Mesothelial cell of epicardium (in vitro differentiated cells): ENCODE measurements at places on chromosomes 1 and 21. TPM values are rescaled to one million over a fixed set of nuclear protein-coding genes. Genes with fewer than 3 reads are reported as not detected.

DNA sequence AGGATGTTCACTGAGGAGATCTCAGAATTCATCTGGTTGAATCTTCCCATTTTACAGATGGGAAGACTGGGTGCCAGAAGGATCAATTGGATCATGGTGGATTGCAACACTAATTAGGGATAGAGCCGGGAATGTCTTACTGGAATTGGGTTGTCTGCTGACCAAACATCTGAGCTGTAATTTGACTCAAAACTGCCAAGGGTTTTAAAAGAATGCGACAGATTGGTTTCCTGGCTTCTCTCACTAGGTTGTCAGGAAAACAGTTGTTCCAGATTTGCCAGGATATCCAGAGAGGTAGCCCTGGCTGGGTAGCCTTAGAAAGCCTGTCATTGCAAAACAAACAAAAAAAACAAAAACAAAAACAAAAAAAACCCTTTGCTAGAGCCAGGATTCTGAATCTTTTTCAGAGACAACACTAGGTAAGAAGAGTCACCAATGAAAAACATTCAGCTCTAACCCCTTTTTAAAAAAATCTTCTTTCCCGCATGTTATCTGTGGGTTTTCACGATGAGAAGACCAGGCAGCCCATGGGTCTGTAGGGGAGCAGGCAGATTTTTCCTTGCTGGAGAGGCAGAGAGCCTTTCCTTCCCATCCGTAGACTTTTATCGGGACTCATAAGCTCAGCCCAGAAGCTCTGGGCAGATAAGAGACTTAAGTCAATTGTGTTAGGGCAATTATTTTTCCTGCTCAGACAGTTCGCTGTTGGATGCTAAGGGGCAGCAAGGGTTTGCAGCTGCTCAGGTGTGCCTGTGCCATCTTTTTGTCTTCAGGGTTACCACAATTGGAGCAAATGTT is 418.9 kb downstream of the PRDM2 start:
- peaks cover 63% of the 10 kb centered on the region for H3K27me3 ChIP-seq
- no peaks in the 10 kb centered on the region for H3K36me3 ChIP-seq
- H3K27ac ChIP-seq: no peak overlapping the region
- no peak overlapping the region for H3K4me3 ChIP-seq
- DNase-seq: no peak

The TEDDM1 gene
- total RNA-seq: not detected in 3 replicates

DNA sequence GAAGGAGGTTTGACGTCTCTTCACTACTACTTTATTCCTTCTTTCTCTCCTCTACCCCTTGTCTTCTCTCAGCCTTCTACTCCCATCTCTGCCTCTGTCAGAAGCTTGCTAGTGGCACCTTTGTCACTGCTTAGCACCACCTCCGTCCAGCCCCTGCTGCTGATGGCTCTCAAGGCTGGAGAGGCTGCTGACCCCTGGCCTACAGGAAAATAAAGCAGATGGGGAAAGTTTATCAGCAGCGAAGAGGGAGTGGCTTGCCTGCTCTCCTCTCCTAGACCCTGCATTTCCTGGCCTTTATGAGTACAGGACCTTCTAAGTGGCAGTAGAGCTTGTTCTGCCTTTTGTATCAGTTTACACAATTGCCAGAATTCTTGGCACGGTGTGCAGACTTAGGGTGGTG is 27.0 kb downstream of the PROX1 start:
- H3K4me1 ChIP-seq: peaks cover 7% of the 10 kb centered on the region
- H3K27ac ChIP-seq: no peak overlapping the region
- H3K27me3 ChIP-seq: peaks cover under 1% of the 10 kb centered on the region
- H3K36me3 ChIP-seq: no peaks in the 10 kb centered on the region
- H3K4me3 ChIP-seq: no peak overlapping the region
- DNase-seq: no peak

DNA sequence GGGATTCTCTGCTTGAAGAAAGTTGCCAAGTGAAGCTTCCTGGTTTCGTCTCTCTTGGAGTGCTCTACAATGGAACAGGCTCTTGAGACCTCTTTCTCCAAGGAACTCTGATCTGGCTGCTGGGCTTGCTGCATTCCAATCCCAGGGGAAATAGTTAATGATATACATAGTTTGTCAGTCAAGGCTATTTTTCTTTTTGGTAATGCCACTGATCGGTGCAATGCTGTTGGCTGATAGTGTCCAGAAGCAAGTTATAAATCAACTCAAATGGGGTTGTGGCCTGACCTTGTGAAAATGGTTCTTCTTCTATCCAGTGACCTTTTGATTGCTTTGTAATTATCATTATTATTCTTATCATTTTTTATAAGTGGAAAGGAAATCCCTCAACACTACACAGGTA is 48.4 kb upstream of the TNFSF18 start:
- no peaks in the 10 kb centered on the region for H3K36me3 ChIP-seq
- no peak overlapping the region for H3K4me3 ChIP-seq
- H3K4me1 ChIP-seq: peaks cover 2% of the 10 kb centered on the region
- H3K27me3 ChIP-seq: peaks cover 4% of the 10 kb centered on the region

DNA sequence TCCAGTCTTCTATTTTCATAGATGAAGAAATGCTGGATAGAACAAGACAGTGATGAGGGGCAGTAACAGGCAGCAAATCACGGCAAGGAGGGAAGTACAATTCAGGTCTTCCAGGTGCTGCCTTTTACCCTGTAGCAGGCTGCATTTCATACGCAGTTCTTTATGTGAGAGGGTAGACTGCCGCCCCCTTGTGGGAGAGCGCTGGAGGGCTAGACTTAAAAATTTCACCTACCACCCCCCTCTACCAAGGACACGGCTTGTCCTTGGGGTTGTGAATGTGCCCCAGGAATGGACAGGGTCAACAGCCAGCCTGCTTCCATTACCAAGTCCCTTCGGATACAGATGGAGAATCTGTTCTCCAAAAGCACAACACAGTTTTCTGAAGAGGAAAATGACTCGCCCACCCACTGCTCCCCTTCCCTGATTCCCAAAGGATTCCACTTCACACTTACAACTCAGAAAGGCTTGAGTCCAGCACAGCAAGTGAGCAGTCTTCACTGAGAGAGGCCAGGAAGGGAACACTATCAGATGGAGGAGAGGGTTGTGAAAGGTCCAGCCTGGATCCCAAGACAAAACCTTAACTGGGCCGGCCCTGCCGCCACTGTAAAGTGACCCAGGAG is 7.4 kb downstream of the WDR77 start:
- no peak overlapping the region for H3K4me3 ChIP-seq
- DNase-seq: no peak
- peaks cover 17% of the 10 kb centered on the region for H3K36me3 ChIP-seq
- no peak overlapping the region for H3K27ac ChIP-seq

The ATG4C gene
- total RNA-seq: 11.1 to 11.4 TPM (median 11.3 TPM) in 3 replicates

DNA sequence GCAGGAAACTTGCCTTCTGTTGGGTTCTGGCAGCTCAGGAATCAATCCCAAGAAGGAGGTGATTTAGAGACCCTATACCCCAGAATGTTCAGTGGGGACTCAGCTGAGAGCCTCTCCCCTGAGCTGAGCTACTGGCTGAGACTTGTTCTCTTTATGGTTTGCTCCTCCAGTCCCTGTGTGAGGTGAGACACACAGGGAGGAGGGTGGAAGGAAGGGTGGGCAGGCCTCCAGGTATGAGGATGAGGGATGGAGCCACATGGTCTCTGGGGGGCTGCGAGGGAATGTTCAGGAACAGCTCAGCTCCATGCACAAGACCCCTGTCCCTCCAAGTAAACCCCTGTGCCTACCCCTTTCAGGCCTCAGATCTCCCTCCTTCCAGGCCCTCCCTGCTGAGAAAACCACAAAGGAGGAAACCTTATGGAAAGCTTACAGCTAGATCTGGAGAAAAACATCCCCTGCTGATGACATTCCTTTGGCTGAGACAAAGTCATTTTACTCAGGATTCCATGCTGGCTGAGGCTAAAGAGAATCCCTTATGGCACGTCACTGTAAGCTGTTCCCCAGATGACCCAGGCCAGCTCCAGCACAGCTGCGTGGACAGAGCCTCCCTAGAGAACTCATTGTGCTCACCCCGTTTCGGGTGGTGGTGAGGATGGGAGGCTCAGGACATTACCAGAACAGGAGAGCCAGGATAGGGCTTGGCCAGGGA is 91.5 kb upstream of the IPO9 start:
- peak overlapping the region; percentile 89 for H3K4me3 ChIP-seq
- peak overlapping the region; percentile 88 for H3K27ac ChIP-seq
- DNase-seq: no peak
- no peaks in the 10 kb centered on the region for H3K36me3 ChIP-seq

DNA sequence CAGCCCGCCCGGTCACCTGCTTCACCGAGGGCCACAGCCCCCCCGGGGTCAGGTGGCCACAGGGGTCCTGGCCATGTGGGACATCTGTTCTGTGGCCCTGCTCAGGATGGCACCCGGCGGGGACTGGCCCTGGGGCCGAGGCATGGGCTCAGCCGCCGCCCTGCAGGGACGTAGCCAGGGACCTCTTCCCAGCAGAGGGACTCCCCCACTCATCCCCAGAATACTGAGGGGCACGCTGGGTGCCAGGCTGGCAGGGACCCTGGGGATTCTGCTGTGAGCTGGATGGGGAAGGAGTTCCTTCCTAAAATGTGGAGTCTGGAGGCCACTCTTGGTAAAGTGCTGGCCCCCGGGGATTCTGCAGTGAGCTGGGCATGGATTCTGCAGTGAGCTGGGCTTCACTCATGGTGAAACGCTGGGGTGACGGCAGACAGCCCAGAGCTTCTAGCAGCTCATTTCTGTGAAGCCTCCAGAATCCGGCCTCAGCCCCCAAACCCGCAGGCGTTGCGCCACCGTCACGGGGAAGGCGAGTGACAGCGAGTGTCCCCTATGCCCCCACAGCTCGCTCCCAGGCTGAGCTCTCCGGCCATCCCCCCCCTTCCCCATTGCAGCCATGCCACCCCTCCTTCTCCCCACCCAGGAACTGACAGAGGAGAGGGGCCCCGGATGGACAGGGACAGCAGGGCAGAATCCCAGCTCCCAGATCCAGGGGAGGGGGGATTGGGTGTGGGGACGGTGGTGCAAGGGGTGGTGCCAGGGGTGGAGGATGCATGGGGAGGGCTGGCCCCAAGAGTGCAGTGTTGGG is 1.4 kb downstream of the ITGB2 start:
- peaks cover 56% of the 10 kb centered on the region for H3K27me3 ChIP-seq
- H3K4me1 ChIP-seq: peaks cover 2% of the 10 kb centered on the region
- no peak overlapping the region for H3K27ac ChIP-seq
- DNase-seq: no peak
- no peaks in the 10 kb centered on the region for H3K36me3 ChIP-seq
- no peak overlapping the region for H3K4me3 ChIP-seq

DNA sequence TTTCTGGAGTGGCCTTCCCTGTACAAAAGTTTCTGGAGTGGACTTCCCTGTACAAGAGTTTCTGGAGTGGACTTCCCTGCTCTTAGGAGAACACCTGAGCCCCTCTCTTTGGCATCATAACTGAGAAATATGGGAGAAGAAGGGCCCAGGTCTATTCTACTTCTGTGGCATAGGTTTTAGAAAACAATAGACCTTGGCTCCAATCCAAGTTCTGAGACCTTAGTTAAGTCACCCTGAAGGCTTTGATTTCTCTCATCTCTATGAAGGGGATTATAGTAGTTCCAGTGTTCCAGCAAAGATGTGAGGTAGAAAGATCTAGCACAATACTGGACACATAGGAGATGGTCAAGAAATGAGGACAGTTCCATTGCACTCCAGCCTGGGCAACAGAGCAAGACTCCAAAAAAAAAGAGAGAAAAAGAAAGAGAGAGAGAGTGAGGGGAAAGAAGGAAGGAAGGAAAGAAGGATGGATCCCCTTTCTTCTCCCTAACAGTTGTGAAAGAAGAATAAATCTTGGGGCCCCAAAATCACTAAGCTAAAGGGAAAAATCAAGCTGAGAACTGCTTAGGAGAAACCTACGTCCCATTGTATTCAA is 13.3 kb upstream of the EIF4G3 start:
- H3K4me3 ChIP-seq: no peak overlapping the region
- H3K27me3 ChIP-seq: peaks cover 25% of the 10 kb centered on the region
- DNase-seq: no peak

DNA sequence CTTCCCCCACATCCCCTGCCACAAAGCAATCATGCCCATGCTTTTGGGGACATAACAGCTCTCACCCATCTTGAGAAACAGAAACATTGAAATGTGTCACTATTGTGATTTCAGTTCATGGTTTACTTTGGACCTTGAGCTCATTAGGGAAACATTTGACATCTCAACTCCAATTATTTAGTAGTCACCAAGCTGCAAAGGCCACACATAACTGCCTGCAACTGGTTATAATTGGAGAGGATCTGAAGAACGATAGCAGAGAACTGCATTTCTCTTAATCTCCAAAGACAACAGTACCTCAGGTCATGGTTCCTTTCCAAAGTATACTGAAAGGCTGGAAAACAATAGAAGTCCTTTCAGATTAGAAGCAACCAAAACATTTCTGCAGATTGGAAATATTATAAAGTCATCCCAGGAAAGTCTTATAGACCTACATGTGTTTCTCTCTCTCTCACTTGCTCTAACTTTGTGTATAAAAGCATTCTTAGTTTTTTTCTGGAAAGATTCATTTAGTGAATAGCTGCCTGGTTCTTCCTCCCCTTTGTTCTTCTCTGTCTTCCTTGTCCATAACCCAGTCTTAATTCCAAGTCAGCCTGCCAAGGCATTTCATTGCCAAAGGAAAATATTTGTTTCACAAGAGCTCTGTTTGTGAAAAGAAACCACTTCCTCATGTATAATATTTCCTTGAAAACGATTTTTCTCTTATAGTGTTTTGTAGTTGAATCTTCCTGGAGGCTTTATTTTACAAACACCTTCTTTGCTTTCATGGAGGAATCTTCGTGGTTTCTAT is 426.8 kb downstream of the ADGRL2 start:
- peaks cover 24% of the 10 kb centered on the region for H3K4me1 ChIP-seq
- H3K27ac ChIP-seq: peak overlapping the region; percentile 31
- no peaks in the 10 kb centered on the region for H3K36me3 ChIP-seq
- no peak for DNase-seq

The STYXL2 gene
- total RNA-seq: 0.16 to 0.18 TPM in 2 of 3 replicates, not detected in the other

- no peak overlapping the region for H3K27ac ChIP-seq
- H3K36me3 ChIP-seq: no peaks in the 10 kb centered on the region
- DNase-seq: no peak
Observed at GRCh38 chr1:38141483-38141882, 94.9 kb upstream of the POU3F1 start.

The ZFYVE9 gene
- 30.5 to 33.3 TPM (median 31.3 TPM) in 3 replicates for total RNA-seq

The SYCP1 gene
- not detected in 3 replicates for total RNA-seq

DNA sequence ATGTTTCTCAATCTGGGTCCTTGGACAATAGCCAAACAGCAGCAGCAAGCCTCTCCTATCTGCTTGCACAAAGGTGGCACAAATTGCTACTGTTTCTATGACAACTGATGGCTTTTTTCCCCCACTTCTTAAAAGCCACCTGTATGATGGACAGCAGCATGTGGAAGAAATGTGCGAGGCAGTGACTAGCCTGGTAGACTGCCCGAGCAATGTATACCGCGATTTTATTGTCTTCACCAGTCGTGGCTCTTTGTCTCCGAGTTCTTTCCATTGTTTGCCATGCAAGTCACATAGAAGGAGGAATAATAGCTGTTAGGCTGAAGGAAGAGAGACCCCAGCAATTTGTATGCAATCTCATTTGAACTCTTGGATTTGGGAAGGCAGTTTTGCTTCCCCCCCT is 79.4 kb downstream of the S1PR1 start:
- no peak overlapping the region for H3K27ac ChIP-seq
- H3K4me1 ChIP-seq: no peaks in the 10 kb centered on the region
- no peaks in the 10 kb centered on the region for H3K36me3 ChIP-seq
- no peak for DNase-seq

- peaks cover 10% of the 10 kb centered on the region for H3K27me3 ChIP-seq
- no peak overlapping the region for H3K27ac ChIP-seq
- H3K4me3 ChIP-seq: no peak overlapping the region
- DNase-seq: no peak
- no peaks in the 10 kb centered on the region for H3K36me3 ChIP-seq
- peaks cover 2% of the 10 kb centered on the region for H3K4me1 ChIP-seq
Observed at GRCh38 chr1:29732453-29732852, 496.1 kb downstream of the PTPRU start.
